Dorsolateral prefrontal cortex (tissue), 122 donors: ENCODE measurements at places on chromosomes 11 and 22.

- no peak for DNase-seq
Observed at GRCh38 chr11:96219981-96220623, 122.9 kb downstream of the MAML2 start.

DNA sequence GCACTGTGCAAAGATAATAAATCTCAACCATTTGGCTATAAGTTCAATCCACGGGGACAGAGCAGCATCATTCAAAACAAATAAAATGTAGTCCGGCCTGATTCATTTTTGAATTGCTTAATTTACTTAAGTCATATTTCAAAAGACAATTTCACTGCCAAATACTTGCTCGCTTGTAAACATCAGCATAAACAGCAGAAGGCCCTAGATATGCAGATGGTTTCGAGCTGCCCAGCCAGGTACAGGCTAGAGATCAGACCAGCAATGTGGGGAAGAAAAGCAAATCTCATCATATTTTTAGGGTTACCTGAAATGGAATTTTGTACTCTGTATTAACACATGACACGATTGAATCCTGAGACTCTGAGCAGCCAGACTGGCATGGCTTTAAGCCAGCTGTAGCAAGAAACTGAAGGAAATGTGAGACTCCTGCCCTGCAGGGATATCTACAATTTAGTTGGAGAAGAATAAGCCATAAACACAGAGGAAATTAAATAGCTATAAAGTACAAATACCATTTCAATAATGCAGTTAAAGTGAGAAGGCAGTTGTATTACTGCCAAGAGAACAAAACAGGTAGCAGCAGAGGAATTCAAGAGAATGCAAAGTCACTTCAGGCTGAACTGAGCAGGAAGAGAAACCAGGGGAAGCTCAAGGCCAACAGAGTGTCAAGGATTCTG is 440.3 kb downstream of the ETS1 start:
- no peak for DNase-seq

DNA sequence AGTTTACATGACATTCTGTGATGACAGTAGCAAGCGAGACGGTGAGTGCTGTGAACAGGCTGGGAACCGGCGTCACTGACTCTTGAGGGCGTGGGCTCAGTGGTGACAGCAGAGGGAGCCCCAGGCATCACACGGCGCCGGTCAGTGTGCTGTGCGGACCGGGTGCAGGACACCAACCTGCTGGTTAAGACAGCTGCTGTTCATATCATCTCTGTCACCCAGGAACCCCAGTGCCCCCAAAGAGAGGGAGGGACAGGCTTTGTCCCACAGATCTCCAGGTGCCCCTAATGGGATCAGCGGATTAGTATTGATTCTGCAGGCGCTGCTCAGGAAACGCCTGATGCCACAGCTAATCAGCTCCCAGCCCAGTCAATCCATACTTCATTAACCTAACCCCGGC is 18.4 kb downstream of the B3GAT1 start:
- peak; percentile 63 for DNase-seq

DNA sequence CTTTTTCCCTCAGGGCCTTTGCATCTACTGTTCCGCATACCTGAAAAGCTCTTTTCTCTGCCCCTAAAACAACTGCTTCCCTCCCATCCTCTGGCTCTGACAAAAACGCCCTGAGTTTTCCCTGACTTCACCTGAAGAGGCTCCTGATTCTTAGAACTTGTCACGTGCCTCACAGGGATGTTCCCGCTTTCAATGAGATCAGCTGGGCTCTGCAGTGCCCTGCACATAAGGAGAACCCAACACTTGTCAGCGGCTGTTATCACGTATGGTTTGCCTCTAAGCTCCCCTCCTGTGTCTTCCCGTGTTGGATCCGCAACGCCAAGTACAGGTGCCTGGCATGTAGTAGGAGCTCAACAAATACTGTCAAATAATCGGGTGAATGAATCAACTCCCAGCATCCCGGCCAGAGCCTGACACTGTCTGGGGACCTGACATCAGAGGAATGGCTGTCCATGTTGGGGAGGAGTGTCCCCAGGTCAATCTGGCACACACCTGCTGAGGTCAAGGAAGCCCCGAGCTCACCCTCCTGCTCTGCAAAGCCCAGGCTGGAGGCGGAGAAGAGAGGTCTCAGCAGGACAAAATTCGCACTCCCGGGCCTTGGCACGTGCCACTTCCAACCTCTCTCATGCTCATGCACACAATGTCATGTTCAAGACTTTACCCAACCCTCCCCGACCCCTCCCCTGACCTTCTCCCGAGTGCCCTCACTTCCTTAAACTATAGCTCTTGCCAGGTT is 4.2 kb upstream of the GRK2 start:
- peak; percentile 43 for DNase-seq

- DNase-seq, result peak; percentile 95
Observed at GRCh38 chr22:29267858-29268510, at the start of the genes EWSR1 and RHBDD3. EWSR1 (plus strand) TSS chr22:29268268; CDS start chr22:29268337, 69 bp downstream. RHBDD3 (minus strand) TSS chr22:29267981; CDS start chr22:29265626, 2,355 bp downstream.

DNA sequence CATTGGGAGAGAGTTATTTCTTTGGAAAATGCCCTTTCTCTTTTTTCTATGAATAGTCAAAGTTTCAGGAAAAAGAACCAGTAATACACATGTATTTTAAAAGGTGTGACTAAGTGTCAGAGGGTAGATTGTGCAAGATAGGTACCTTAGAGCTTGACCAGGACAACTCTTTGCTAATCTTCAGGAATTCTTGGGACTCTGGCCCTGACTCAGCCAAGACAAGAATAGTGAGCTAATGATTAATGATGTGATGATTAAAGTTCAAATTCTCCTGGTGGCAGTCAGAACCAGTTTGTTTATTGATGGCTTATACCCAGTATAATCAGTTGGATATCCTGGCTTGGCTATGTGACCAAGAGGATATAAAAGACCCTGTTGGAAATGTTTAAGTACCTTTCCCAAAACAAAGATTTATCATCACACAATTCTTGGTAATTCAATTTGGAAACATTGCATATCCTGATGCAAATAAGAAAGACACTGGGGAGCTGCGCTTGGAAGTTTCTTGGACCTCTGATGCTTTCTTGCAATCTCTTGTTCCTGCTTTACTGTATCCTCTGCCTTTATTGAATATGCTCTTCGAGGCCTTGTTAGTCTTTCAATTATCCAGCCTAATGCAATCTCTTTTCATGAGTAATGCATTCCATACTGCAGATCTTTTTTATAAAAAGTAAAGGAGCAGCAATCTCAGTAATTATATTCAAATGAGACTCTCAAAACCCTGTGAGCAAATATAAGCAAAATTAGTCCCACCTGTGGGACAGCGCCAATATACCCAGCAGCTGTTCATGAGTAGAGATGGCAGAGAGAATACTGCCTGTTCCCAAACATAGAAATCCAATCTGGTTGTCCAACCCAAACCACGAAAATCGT is 48.0 kb upstream of the CEP126 start:
- DNase-seq, result no peak

DNA sequence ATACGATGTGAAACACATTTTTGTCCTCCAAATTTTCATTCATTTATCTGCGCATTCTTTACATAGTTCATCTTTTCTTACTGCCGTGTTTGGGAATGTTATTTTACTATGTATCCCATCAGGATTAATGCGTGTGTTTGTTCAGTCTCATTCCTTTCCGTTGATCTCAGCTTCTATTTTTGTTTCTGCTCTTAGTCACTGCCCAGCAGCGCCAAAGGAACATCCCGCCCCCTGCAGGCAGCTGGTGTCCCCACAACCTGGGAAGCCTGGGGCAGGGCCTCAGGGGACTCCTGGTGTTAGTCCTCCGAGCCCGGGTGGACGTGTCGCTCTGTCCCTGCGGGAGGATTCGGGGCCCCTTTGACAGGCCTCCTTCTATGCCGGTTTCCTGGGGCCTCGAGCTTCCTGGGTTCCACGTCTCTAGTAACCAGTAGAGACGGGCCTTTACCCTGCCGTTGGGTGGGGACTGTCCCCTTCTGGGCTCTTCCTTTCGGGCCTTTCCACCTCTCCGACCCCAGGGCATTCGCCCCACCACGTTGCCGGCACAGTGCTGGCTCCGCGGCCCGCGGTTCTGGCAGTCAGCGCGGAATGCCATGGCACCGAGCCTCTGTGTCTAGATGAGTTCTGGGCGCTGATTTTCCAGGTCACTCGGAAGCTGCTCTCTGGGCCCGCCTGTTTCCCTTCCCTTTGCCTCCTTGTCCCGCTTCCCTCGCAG is 39.8 kb downstream of the WEE1 start:
- DNase-seq, result peak; percentile 91

DNA sequence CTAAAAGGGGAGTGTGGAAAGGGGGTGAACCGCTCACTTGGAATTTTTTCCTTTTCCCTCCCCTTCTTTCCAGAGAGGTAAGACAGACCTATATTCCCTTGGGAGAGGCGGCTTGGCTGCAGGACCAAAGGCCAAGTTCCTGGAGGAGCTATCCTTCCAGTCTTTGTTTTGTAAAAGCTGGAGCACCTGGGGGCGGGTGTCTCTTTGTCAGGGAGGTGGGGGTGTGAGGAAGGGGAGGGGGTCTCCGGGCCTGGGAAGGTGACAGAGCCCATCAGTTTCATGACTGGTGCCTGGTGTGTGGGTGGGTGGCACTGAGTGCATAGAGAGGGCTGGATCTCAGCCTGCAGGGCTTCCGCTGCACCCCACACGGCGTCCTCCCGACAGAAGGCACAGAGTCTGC is 18.5 kb downstream of the PTPN5 start:
- no peak for DNase-seq
